ENCODE measurements at places on chromosomes 6 and 20.

DNA sequence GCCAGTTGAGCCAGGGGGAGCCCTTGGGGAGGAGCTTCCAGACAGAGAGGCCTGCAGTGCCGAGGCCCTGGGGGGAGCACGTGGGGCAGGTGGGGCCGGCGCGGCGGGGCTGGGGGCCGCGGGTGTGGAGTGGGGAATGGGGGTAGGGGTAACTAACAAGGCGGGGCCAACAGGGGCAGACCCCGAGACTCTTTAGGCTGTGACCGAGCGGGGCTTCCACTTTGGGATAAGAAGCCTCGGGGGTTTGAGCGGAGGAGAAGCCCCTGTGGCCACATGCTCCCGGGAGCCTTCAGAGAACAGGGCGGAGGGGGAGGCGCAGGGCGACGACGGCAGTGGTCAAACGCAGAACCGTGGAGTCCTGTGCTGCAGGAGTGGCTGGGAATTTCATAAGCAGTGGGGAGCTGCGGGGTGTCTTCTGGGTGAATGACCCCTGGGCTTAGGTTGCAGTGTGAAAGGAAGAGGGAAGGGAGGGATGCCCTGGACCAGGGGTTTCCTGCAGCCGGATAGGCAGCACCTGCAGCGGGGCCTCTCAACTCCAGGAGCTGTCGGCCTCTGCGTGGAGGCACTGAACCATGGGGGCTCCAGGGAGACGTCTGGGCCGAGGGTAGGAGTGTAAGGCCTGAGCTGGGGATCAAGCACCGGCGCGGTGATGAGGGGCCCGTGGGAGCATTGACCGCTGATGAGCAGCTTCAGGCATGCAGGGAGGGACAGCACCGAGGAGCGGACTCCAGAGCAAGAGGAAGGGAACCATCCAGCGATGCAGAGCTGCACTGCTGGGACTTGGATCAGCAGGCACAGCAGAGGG, 121.0 kb downstream of the SYNDIG1 start:
- no peak for DNase-seq

GRCh38 chr20:35463455-35464300, 8.3 kb downstream of the CEP250 start:
- DNase-seq = peak; percentile 60

DNA sequence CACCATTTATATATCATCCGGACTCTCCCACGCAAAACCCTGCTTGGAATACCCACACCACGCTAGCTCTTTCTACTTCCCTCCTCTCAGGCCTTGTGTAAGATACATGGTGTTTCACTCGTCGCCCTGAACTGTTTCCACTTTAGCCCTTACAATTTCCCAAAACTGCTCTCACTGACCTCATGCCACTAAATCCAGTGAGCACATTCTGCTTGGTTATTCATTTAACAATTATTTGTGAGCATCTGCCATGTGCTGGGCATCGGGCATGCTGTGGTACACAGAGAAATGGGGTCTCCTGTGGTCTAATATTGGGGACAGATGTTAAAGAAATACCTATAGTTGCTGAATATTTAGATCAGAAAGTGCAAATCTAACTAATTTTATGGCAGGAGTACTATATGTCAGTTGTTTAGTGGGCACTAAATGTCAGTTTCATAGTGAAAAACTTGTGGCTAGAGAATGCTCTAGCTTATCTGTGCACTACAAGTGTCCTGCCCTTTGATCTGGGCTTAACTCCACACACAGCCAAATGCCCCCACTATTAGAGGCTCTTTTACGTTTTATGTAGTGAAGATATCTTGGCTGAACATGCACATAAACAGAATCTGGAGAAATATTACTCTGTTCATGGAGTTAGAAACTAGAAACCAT, 41.0 kb downstream of the PLEKHG1 start:
- DNase-seq = no peak

DNA sequence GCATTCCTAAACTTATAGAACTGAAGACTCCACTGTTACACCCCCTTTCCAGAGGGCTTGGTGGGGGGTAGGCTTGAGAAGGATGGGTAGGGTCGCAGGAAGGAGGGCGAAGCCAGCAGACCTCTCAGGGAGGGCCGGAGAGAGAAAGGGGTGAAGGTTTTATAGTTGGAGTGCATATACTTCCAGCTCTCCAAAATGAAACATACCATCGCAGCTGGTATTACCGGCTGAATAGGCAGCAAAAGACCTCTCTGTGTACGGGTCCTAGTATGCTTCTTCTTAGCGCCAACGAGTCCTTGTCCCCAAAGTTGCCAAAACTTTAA, 1.0 kb upstream of the VGLL2 start:
- no peak for DNase-seq

- DNase-seq = peak; percentile 76
Observed at GRCh38 chr6:53436526-53437303, 88.0 kb upstream of the ELOVL5 start.

DNA sequence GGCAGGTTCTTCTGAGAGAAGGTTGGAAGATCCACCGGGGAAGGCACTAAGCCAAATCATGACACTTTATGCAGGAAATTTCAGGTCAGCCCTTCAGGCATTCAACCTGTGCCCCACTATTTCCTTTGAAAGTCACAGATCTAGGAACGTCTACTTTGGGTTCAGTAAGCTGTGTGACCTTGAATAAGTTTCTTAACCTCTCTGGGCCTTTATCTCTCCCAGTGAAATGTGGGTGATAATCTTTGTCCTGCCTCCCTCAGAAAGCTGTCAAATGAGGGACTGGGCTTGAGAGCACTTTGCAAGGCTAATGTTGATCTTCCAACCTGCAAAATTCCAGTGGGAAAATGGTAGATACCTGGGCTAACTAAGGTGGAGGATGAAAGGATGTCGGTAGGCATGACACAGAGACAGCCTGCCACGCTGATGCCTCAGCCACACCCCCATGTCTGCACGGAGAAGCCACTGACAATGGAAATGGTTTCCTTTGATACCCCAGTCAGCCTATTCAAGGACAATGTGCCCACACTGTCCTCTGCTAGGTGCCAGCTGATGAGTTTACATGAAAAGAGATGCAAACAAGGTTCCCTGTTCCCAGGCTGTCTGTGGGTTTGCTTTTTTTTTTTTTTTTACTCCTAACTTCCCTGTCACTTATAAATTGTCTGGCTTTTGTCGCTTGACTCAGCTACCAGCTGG, 9.3 kb downstream of the BNIP5 start:
- peak; percentile 59 for DNase-seq

DNA sequence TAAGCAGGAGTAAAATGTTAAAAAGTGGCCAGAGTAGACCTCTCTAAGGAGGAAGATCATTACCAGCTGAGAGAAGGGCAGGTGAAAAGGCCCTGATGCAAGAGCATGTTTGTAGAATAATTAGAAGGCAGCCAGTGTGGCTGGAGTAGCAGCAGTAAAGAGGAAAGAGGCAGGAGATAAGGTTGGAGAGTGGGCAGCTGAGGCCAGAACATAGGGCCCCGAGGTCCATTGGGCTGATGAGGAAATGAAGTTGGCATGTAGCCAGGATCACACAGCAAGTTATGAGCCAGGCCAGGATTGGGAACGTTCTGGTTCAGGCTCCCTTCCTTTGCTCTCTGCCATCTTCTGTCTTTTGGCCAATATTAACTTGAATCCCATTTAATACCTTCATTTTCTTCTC, 51.6 kb downstream of the RALY start:
- DNase-seq = peak; percentile 45

- DNase-seq = no peak
Observed at GRCh38 chr6:140736231-140736630, 1361.8 kb upstream of the CITED2 start.

- DNase-seq = no peak
Observed at GRCh38 chr6:130994319-130995097, 68.5 kb downstream of the EPB41L2 start.

DNA sequence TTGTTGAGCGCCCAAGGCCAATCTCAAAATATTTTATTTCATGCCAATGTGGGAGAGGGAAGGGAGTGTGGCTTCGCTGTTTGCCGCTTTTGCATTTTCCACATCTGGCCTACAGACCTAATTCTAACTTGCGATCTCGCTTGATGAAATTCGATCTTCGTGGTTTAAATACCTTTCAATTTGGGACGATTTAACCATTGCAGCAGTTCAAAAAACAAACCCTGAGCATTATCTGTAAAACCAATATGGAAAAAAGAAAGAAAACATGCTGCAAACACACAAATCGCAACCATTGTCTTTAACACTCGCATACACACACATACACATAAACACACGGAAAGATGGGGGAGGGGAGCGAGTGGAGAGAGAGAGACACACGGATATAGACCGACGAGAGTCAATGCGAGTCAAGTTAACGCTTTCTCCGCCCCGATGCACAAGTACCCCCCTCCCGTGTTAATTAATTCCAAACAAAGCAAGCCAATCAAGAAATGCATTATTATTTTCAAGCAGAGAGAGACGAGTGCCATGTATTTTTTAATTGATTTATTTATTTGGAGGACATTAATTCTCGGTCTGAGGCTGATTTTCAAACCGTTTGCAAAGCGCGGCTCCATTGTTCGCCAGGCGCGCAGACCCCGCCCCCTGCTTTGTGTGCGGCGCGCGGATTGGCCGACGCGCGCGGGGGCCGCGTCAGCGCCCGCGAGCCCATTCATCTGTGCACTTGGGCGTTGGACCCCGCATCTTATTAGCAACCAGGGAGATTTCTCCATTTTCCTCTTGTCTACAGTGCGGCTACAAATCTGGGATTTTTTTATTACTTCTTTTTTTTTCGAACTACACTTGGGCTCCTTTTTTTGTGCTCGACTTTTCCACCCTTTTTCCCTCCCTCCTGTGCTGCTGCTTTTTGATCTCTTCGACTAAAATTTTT, at the start of gene MARCKS:
TSS of gene MARCKS (plus strand) at position 721 of the 931 bp plus-strand sequence. CDS start 401 bp downstream, outside the sequence.
- DNase-seq = peak; percentile 80

DNA sequence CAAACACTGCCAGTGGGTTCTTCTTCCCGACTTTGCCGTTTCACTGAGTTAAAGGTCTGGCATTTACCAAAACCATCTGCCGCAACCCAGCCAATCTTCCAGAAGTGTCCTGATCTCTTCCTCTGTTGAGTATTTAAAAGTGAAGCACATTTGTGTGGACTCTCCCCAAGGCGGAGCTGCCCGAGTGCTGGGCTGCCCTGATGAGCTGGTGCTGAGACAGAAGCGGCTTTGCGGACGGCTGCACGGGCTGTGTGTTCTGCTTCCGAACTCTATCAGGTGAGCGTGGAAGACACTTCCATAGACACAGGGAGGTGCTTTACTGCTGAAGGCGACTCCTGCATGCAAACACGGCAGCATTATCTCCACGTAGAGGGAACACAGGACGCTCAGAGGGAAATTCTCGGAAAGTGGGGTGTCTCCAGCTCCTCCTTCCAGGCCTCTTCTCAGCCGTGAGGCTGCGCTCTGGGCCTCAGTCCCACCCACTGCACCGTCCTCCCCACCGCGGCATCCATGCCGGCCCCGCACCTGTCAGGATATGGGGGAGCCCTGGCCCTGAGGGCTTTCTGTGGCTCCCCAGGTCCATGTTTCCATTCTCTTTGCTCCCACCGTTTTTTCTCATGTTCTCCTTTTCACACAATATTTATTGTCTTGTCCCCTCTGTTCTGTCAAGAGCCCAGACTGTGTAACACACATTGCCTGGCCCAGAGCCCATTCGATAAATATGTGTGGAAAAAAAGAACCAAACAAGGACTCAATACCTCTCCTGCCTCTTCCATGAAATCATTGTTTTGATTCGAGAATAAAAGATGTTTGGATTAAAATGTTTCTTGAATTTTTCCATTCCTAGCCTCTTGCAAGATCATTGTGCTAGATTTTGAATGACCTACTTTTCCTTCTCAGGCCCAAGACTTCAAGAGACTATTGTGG, 205.1 kb downstream of the DLL1 start:
- DNase-seq = no peak

DNA sequence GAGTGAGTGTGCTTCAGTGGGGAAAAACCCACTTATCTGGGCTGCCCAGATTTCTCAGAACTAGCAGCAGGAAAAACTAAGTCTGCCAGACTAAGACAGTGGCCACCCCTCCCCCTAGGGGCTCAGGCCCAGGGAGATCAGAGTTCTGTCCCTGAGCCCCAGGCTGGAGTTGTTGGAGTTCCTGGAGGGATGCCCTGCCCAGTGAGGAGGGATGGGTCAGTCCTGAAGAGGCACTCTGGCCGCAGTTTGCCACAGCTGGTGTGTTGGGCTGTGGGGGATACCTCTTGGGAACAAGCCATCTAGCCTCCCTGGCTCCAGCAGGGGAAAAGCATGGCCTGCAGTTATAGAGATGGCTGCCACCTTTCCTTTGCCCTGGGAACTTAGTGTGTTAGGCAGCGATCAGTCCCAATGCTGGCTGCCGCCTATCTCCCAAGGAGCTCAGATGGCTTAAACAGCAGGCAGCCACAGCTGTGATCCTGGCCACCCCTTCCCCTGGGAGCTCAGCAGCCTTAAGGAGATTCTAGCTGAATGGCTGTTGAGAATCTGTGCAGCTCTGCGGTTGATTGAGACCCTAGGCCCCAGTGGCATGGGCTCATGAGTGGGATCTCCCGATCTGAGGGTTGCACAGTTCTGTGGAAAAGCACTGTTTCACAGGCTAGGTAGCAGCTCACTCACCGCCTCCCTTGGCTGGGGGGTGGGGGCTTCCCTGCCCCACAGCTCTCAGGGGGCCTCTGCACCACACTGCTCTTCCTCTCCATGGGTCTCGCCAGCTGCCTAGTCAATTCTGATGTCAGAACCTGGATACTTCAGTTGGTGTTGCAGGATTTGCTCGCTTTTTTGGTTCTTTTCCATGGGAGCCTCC, 13.2 kb downstream of the SIRPG start:
- no peak for DNase-seq

GRCh38 chr6:44837741-44838140, 450.2 kb downstream of the CDC5L start:
- DNase-seq = peak; percentile 17

GRCh38 chr6:72412709-72413044, 209.2 kb upstream of the KCNQ5 start:
- no peak for DNase-seq

DNA sequence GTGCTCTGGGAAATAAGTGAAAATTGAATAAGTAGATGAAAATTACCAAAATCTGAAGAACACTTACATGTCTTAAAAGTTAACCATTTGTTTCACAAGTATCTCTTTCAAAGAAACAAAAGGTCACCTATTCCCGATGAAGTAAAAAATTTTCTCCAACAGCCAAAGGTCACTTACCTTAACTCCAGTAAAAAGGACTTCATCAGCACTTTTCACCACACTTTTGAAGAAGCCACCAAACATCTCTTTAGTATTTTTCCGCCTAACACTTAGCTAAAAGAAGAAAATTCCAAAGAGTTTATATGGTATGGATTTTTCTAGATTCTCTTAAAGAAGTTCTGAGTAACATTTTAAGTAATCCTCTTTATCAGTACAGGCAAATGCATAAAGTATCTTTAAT, 17.3 kb downstream of the SNX5 start:
- DNase-seq = no peak

- no peak for DNase-seq
Observed at GRCh38 chr6:53119772-53120409, 28.8 kb downstream of the GCM1 start.

GRCh38 chr20:10673176-10673841, 490 bp downstream of the JAG1 start:
- peak; percentile 13 for DNase-seq

GRCh38 chr6:28226460-28226859, 1.4 kb downstream of the ZSCAN9 start:
- no peak for DNase-seq

- no peak for DNase-seq
Observed at GRCh38 chr6:41406728-41407489, 71.5 kb downstream of the NCR2 start.

GRCh38 chr6:81820980-81821379, 68.5 kb upstream of the TENT5A start:
- DNase-seq = no peak

GRCh38 chr6:137095651-137096238, 51.0 kb upstream of the IL20RA start:
- DNase-seq = peak; percentile 90
